ENCODE measurements at places on chromosomes 2 and 18.

- no peak for DNase-seq
Observed at GRCh38 chr2:224401641-224402342, at the start of gene FAM124B. Gene FAM124B, minus strand, starts transcription at chr2:224402107. Its CDS starts 339 bp downstream, at chr2:224401768.

GRCh38 chr2:241620419-241620769 is 16.6 kb downstream of the THAP4 start:
- no peak for DNase-seq

- no peak for DNase-seq
Observed at GRCh38 chr2:182319556-182320505, 107.0 kb downstream of the PDE1A start.

DNA sequence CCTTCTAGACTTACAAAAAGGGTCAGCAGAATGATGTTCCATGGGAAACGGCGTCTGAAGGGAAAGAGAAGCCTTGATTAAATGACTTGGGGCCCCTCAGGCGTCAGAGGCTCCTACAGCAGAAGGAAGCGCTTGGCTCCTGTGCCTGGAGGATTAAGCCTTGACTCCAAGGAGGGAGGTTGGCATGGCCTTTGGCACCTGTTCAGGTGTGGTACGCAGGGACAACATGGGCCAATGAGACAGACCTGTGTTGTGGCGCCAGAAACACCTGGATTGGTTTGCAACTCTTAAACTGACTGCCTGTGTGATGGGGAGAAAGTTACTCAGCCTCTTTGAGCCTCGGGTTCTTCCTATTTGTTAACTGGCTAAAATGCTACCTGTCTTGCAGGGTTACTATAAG is 7.6 kb downstream of the PNKD start:
- no peak for DNase-seq

- DNase-seq = no peak
Observed at GRCh38 chr2:134281815-134282419, 28.0 kb downstream of the MGAT5 start.

GRCh38 chr2:68766376-68766845 is 31.8 kb downstream of the ARHGAP25 start:
- DNase-seq = no peak

GRCh38 chr18:22026362-22026761 is 143.0 kb upstream of the GATA6 start:
- DNase-seq = no peak

- no peak for DNase-seq
Observed at GRCh38 chr18:73670039-73670438, 477.6 kb downstream of the FBXO15 start.

DNA sequence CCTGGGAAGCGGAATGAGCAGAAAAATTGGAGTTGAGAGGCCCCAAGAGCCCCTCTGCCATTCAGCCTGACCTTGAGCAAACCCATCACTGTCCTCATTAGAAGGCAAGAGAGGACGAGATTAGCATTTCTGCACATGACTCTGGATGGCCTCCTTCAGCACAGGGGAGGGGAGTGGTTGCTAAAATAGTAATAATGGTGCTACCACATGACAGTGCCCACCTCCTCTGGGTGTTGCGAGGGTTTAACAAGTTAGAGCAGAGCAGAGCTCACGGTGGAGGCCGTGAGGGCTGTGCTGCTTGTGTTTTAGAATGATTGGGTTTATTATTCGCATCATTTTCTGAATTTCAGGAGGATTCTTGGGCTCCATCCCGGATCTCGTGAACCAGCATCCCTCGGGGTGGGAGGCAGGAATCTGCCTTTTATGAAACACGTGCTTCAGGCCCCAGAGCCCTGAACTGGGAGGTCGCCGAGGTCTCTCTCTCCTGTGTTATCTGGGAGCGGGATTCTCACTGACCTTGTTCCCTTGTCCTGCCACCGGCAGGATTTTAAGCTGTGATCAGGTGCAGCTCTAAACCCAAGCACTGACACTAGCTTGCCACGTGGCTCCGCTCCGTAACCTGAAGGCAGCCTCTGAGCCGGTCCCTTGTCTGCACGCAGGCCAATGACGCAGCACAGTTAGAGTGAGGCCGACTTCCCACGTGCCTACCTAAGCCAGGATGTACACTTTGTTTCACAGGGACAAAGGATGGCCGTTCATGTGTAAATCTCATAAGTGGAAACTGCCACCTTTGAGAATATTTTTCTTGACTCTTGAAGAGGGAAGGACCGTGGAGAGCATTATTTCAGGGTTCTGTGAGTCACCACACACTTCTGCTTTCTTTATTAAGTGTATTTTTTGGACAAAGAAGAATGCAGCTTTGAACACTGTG is 142.3 kb downstream of the ACOXL start:
- DNase-seq = no peak

DNA sequence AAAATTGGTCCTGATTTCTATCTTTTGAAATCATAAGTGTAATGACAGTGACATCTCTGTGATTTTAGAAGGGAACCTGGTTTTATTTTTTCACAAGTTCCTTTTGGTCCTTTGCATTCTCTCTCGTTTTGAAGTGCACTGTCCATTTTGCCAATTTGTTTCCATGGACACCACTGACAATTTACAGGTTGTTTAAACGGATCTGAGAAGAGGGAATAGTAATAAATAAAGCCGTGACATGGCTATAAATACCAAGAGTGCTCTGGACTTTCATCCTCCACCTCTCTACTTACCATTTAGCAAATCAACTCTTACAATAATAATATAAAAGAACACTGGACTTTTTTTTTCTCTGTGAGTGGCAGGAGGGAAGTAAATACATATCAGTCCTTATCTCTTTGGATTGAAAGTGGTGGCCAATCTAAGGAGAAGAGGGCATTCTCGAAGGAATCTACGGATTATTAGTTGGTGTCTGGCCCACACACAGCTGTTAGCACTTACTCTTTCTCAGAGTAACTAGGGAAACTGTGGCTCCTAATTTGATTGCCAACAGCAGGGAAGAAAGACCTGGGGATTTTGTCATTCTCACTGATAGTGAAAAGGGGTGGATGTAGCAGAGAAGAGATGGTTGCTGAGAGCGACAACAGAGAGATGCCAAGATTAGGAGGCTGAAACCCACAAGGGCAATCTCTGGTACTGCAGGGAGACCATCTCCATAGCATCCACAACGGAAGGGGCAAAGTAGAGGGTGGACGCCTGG is 108.7 kb upstream of the FSHR start:
- DNase-seq = no peak

DNA sequence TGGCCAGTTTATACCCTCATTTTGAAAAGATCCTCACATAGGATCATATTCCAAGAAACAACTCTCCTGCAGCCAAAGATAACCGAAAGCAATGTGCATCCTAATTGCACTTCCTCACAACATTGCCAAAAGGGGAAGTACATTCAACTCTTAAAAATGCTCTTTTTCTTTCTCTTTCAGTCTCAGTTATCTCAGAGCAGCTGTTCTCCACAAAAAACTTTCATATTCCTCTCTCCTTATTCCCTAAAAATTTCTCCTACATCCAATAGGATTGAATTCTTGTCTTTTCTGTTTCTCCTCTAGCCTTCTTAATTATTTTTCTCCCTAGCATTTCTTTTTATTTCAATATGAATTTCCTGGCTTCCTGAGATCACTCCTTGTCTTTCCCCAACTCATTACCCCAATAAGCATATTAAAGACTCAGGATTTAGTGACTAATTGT is 7.4 kb upstream of the VRK2 start:
- DNase-seq = no peak

- no peak for DNase-seq
Observed at GRCh38 chr2:240557808-240558207, at the start of gene ANKMY1. Gene ANKMY1, minus strand, starts transcription at chr2:240557988. Its CDS starts 653 bp downstream, at chr2:240557335.

DNA sequence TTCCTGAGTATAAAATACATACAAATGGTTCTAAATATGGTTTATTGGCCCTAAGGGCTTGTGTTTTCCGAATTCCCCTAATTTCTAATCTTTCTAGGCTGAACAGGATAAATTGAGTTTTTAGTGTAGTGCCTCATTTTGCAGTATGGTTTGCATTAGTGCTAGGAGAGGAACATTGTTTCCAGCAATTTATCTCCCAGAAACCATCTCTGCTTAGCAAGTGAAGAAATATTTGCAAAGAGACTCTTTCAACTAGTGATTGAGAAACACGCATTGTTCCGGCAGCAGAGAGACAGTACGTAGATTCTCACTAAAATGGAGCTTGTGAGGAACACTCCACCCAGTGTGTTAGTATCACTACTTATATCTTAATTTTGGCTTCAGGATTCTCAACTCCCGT is 177.8 kb upstream of the EPAS1 start:
- DNase-seq = no peak

All from cortex of kidney (tissue), 1 donor.